Breast epithelium (tissue), 4 donors: ENCODE measurements at places on chromosomes 1 and 21. TPM values are rescaled to one million over a fixed set of nuclear protein-coding genes. Genes with fewer than 3 reads are reported as not detected.

DNA sequence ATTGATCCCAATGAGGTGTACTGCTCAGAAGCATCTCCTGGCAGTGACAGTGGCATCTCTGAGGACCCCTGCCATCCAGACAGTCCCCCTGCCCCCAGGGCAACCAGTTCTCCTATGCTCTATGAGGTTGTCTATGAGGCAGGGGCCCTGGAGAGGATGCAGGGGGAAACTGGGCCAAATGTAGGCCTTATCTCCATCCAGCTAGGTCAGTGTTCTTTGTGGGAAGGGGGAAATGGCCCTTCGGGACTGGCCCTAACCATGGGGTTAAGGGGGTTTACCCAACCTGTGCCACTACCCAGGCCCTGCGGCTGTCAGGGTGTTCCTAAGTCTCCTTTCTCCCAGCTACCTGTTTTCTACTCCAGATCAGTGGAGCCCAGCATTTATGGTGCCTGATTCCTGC is 1.3 kb downstream of the CREB3L4 start:
- H3K27me3 ChIP-seq: no peaks in the 10 kb centered on the region
- no peaks in the 10 kb centered on the region for H3K36me3 ChIP-seq
- peak overlapping the region; percentile 83 for H3K27ac ChIP-seq
- DNase-seq: no peak
- H3K4me3 ChIP-seq: peak overlapping the region; percentile 66

GRCh38 chr21:36628106-36628505 is 70.8 kb upstream of the SIM2 start:
- H3K4me1 ChIP-seq: no peaks in the 10 kb centered on the region
- H3K36me3 ChIP-seq: no peaks in the 10 kb centered on the region
- DNase-seq: no peak
- H3K4me3 ChIP-seq: no peak overlapping the region

GRCh38 chr1:181783208-181783607 is 278.3 kb downstream of the ZNF648 start:
- H3K4me3 ChIP-seq: no peak overlapping the region
- no peaks in the 10 kb centered on the region for H3K36me3 ChIP-seq
- no peak for DNase-seq
- no peak overlapping the region for H3K27ac ChIP-seq

The LCE1D gene
- total RNA-seq: not detected

The TSSK3 gene
- 3.9 TPM for total RNA-seq

GRCh38 chr1:32736812-32737791 is 34.5 kb upstream of the SYNC start:
- DNase-seq: no peak
- H3K27me3 ChIP-seq: no peaks in the 10 kb centered on the region
- no peaks in the 10 kb centered on the region for H3K36me3 ChIP-seq
- H3K27ac ChIP-seq: no peak overlapping the region

DNA sequence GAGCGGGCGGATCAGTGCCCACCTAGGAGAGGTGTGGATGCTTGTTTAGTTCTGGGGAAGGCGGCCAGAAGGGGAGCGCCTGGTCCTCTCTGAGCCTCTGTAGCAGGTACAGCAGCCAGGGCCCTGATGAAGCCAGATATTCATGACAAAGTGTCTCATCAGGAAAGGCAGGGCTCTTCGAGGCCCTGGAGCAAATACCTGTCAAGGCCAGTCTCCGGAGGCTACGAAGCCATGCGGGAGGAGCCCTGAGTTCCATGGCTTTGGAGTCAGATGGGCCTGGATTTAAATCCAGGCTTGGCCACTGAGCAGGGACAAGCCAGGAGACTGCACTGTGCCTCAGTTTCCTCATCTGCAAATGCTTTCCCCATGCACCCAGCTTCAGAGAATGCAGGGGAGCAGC is 25.4 kb upstream of the GPR153 start:
- no peak for DNase-seq
- H3K4me1 ChIP-seq: no peaks in the 10 kb centered on the region
- no peaks in the 10 kb centered on the region for H3K36me3 ChIP-seq

The BCL2L15 gene
- total RNA-seq: 0.44 TPM

DNA sequence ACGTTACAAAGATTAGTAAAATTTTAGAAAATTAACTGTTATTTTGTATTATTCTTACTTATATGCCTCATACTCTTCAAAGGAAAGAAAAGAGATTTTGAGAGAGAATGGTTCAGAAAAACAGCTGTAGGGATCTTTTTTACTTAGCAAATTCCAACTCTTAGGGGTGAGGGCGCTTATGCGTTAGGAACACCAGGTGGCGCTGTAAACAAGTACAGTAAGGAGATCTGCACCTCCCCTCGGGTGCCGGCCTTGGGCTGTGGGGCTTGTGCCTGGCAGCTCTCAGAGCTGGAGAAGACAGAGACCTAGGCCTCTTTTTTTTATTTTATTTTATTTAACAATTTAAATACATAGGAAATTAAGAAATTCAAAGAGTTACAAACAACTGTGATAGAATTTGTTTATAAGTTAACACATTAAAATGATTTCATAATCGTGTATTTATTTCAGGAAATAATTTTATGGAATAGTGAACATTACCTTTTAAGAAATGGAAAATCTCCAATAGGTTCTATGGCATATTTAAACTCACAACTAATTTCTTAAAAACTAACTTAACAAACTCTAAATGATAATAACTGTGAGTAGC is 32.6 kb downstream of the UTP25 start:
- no peaks in the 10 kb centered on the region for H3K36me3 ChIP-seq
- H3K4me1 ChIP-seq: no peaks in the 10 kb centered on the region
- DNase-seq: peak; percentile 36
- H3K27me3 ChIP-seq: peaks cover 3% of the 10 kb centered on the region

DNA sequence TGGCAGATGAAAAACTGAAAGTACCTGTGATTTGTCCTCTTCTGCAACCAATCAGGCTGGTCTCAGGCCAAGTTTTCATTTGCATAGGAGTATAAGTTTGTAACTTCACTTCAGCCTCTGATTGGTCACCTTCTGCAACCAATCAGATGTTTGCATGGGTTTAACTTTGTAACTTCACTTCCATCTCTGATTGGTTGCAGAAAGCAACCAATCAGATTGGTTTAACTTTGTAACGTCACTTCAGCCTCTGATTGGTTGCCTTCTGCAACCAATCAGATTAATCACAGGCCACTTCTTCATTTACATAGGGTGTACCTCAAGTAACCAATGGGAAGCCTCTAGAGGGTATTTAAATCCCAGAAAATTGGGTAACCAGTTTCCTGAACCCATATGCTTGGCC is 18.9 kb upstream of the TUT4 start:
- no peaks in the 10 kb centered on the region for H3K27me3 ChIP-seq
- H3K4me3 ChIP-seq: no peak overlapping the region
- no peak overlapping the region for H3K27ac ChIP-seq
- H3K36me3 ChIP-seq: no peaks in the 10 kb centered on the region
- no peak for DNase-seq

DNA sequence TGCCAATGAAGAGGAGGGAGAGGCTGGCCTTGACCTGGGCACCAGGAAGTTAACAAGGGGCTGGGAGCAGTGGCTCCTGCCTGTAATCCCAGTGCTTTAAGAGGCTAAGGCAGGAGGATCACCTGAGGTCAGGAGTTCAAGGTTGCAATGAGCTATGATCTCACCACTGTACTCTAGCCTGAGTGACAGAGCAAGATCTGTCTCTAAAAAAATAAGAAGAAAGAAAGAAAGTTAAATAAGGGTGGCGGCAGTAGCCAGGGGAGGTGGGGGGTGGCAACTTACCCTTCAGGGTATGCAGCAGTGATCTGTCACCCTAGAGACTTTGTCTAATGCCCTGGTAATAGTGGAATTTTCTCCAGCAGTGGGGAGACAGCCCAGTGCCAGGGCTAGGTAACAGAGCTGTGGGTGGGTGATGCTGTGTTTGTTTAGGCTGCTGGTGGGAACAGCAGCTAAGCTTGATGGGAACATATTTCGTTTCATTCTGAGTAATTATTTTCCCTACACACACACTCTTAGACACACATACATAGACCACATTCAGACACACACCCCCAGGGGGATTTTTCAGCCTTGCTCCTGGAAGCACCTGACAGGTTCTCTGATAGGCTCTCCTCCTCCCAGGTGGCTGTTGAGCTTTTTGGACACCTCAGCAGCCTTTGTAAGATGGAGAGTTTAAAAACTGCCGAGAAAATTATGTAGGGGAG is 11.3 kb upstream of the SYT6 start:
- no peaks in the 10 kb centered on the region for H3K4me1 ChIP-seq
- no peak for DNase-seq
- no peak overlapping the region for H3K4me3 ChIP-seq
- H3K27me3 ChIP-seq: no peaks in the 10 kb centered on the region

The RIMKLA gene
- total RNA-seq: 0.73 TPM

DNA sequence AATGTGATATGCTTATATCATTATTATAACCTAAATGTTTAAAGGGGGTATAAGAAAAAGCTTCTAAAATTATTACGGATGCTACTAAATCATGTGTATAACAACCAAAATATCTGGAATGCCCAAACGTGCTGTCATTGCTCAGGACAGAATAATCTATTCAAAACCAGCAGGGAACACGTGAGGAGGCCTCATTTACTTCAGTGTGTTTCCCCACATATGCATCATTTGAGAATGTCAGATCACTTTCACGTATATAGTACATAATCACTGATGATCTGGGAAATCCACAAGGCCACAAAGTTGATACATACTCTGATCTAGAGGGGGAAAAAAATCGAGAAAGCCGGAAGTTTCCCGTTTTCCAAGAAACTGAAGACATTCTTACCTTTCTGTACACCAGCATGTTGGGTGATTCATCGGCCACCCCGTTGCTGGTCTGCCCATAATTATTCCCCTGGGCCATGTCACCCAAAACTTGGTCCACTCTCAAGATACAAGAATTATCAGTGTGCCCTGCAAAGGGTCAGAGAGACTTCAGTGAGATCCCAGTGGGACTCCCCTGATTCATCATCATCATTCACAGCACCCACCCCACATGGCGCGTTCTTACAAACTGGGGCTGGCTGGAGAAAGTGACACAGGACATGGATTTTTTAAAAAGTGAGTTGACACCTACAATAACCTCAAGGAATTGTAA is 1.5 kb downstream of the RGS7 start:
- H3K36me3 ChIP-seq: no peaks in the 10 kb centered on the region
- no peak for DNase-seq
- no peak overlapping the region for H3K4me3 ChIP-seq
- H3K27ac ChIP-seq: no peak overlapping the region

The CYP4X1 gene
- total RNA-seq: 46.8 TPM

The AGL gene
- total RNA-seq: 31.6 TPM

- H3K36me3 ChIP-seq: no peaks in the 10 kb centered on the region
- H3K4me1 ChIP-seq: no peaks in the 10 kb centered on the region
- H3K27ac ChIP-seq: no peak overlapping the region
- no peak overlapping the region for H3K4me3 ChIP-seq
- DNase-seq: no peak
Measured at GRCh38 chr21:39796466-39796865, 51.5 kb downstream of the IGSF5 start.

The TMEM52 gene
- 2.9 TPM for total RNA-seq

DNA sequence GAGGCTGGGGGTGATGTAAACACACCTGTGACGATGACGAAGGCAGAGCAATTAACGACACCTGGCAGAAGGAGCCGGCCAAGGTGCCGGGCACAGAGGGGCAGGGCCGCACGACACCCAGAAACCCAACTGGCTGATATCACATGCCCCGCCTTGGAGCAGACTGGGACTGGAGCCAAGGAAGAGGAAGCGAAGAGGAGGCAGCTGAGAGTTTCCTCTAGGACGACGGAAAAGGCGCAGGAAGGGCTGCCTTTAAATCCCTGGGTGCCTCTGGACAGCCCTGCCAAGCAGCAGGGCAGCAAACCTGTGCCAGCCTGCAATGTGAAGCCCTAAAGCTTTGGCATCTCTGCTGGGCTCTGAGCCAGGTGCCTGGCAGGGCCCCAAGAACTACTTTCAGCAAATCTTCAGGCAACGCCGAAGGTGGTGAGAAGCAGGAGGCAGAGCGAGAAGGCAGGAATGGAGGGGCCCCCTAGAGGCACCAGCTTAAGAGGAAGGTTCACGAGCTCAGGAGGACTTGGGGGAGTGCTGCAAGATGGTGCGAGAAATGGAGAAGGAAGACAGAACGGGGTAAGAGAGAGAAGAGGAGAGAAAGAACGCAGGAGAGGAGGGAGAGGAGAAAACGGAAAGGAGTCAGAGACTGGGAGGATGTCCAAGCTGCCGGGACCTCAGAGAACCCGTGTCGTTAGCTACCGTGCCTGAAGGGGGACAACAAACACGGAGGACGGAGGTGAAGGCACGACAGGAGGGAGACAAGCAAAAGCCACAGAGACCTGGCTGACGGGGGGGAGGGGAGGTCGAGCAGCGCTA is 25.3 kb upstream of the PEF1 start:
- DNase-seq: peak; percentile 83
- no peak overlapping the region for H3K4me3 ChIP-seq
- peak overlapping the region; percentile 88 for H3K27ac ChIP-seq
- H3K27me3 ChIP-seq: no peaks in the 10 kb centered on the region
- H3K36me3 ChIP-seq: no peaks in the 10 kb centered on the region

- H3K36me3 ChIP-seq: peaks cover 12% of the 10 kb centered on the region
- H3K27ac ChIP-seq: no peak overlapping the region
- no peaks in the 10 kb centered on the region for H3K4me1 ChIP-seq
- no peak overlapping the region for H3K4me3 ChIP-seq
Measured at GRCh38 chr1:19179597-19180264, 30.3 kb downstream of the UBR4 start.

- DNase-seq: no peak
- no peak overlapping the region for H3K4me3 ChIP-seq
- no peaks in the 10 kb centered on the region for H3K4me1 ChIP-seq
- H3K27me3 ChIP-seq: no peaks in the 10 kb centered on the region
Measured at GRCh38 chr1:245869847-245870246, 637.2 kb downstream of the SMYD3 start.

GRCh38 chr1:2594641-2595131 is 8.1 kb downstream of the PRXL2B start:
- no peak for DNase-seq
- H3K4me1 ChIP-seq: no peaks in the 10 kb centered on the region
- H3K27me3 ChIP-seq: peaks cover 4% of the 10 kb centered on the region
- H3K4me3 ChIP-seq: peak overlapping the region; percentile 64

- H3K4me1 ChIP-seq: no peaks in the 10 kb centered on the region
- H3K27ac ChIP-seq: no peak overlapping the region
- no peak overlapping the region for H3K4me3 ChIP-seq
- DNase-seq: peak; percentile 19
- no peaks in the 10 kb centered on the region for H3K27me3 ChIP-seq
Measured at GRCh38 chr1:53575955-53576320, 116.7 kb downstream of the DMRTB1 start.

The CCDC24 gene
- total RNA-seq: 12.3 TPM

- no peak overlapping the region for H3K27ac ChIP-seq
- H3K36me3 ChIP-seq: no peaks in the 10 kb centered on the region
- H3K4me1 ChIP-seq: peaks cover 4% of the 10 kb centered on the region
- H3K4me3 ChIP-seq: no peak overlapping the region
Measured at GRCh38 chr1:44973645-44974044, 12.8 kb downstream of the EIF2B3 start.

GRCh38 chr1:56545711-56546110 is 33.7 kb downstream of the PLPP3 start:
- no peaks in the 10 kb centered on the region for H3K4me1 ChIP-seq
- no peak overlapping the region for H3K4me3 ChIP-seq
- H3K36me3 ChIP-seq: no peaks in the 10 kb centered on the region
- H3K27ac ChIP-seq: peak overlapping the region; percentile 69
- H3K27me3 ChIP-seq: no peaks in the 10 kb centered on the region
